ENCODE measurements at places on chromosomes 5 and 9. TPM values are rescaled to one million over a fixed set of nuclear protein-coding genes. Genes with fewer than 3 reads are reported as not detected.

NMRK1 gene
- 25.4 TPM for total RNA-seq

PCDHGA12 gene
- 46.0 TPM for total RNA-seq

TAF11L10 gene
- not detected for total RNA-seq

PCDHB10 gene
- 0.79 TPM for total RNA-seq

ADAMTSL1 gene
- total RNA-seq, result 128 TPM

GABBR2 gene
- total RNA-seq, result 0.46 TPM
